ENCODE measurements at places on chromosomes 6 and 20.

DNA sequence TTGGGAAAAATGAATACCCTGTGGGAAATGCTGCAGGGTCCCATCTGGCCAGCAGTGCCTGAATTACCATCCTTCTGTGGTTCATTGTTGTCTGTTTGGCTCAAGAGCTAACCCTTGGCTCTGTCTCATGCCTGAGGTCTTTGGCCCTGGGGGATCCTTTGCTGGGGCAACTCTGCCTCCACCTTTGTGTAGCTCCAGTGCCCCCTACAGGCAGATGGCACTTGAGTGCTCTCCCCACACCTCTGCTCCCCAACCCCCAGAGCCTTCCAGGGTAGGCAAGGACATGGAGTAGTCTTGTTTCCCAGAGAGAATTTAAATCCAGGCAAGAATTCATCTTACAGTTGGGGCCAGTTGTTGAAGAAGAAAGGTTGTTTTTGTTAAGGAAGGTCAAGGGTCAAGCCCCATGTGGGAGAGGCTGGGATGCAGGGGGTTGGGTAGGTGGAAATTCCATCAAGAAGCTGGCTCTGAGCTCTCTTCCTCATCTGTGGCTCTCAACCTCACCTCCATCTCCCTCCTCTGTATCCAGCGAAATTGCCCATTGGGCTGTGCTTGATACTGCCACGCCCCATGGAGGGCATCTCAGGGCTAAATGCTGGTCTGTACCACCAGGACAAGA, 44.2 kb downstream of the ZNF831 start:
- DNase-seq = no peak

DNA sequence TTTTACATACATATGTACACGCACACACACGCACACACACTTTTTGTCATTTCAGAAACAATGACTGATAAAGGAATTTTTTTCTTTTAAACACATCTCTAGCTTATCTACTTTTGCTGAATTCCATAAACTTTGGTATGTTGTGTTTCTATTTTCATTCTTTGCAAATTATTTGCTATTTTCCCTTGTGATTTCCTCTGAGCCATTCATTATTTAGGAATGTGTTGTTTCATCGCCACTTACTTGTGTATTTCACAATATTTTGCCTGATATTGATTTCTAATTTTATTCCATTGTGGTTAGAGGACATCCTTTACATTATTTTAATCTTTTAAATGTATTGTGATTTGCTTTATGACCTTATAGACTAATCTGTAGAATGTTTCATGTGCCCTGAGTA, 23.6 kb upstream of the OR2J2 start:
- no peak for DNase-seq

DNA sequence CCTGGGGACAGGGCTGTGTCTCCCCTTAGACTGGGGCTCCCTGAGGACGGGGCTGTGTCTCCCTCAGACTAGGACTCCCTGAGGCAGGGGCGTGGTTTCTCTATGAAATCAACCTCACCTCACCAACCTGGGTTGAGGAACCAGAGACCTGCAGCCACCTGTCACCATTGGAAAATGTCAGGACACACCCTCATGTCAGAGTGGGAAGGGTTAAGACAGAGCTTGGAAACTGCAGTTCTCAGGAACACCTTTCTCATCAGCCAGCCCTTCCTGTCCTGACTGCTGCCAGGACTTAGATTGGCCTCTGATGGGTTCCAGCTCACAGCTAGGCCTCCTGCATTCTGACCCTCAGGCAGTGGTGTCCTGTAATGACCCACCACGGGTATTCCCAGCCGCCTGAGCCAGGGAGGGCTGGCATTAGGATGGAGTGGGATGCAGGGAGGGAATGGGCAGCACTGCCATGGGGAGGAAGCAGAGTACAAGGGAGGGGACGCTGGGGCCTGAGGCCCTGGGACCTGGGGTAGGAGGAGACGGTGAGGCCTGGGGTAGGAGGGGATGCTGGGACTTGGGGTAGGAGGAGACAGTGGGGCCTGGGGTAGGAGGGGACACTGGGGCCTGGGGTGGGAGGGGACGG, 76.3 kb downstream of the MRPL14 start:
- DNase-seq = no peak

GRCh38 chr20:48679599-48679998, 148.2 kb downstream of the PREX1 start:
- DNase-seq = no peak

GRCh38 chr6:109304284-109305015, 77.8 kb downstream of the CD164 start:
- DNase-seq = no peak

DNA sequence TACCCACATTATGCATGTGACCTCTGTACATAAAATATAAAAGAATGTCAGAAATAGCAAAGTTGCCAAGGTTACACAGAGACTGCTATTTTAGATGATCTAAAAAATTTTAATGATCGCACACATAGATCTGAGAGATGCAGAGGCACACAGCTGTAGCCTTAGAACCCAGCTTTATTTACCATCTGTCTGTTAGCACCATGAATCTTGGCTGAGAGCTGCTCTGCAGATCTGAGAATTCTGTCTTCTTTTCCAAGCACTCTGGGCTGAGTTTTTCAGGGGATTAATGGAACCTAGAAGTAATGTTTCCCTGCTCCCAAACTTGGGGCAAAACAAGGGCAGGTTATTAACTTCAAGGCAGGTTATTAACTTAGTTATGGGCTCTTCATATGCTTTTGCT, 248.7 kb upstream of the JAG1 start:
- no peak for DNase-seq

DNA sequence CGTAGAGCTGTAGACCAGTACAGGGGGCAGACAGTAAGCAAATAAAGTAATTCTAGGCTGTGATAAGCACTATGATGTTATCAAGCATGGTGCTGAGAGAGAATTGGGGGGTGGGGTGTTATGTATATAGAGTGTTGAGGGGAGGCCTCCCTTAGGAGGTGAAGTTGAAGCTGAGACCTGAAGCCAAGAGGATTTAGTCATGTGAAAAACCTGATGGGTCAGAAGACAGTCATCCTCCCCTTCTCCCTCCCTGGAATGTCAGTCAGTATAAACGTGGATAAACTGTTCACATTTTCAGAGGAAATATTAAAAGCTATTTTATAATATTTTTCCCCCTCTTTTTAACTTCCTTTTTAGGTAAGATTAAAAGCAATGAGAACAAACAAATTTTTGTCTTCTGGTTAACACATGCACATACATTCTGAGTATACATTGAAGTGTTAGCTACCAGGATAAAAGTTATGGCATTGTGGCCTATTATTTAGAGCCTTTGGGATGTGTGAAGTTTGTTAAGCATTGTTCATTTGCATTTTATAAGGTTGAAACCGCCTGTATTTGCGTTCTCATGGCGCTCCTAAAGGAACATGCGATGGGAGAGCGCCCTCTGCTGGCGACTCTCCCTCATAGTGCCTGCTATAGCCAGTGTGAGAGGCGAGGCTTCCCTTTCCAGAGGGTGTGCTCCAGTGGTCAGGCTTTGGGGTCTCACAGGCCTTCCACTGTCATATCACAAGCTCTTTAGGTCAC, 35.4 kb upstream of the MAPK13 start:
- peak; percentile 30 for DNase-seq

GRCh38 chr6:31575335-31575901, at the start of gene TNF:
Gene TNF, plus strand, starts transcription at chr6:31575565. Its CDS starts 177 bp downstream, at chr6:31575742.
- DNase-seq = no peak

Measured in fibroblast of skin of left biceps (primary cell).